T-helper 17 cell (primary cell): ENCODE measurements at places on chromosomes 12 and 14. TPM values are rescaled to one million over a fixed set of nuclear protein-coding genes. Genes with fewer than 3 reads are reported as not detected.

GRCh38 chr12:42277396-42278127 lies 39.5 kb upstream of the YAF2 start:
- no peak for DNase-seq

GRCh38 chr12:65643595-65644386 lies 180.5 kb upstream of the HMGA2 start:
- no peak for DNase-seq

GRCh38 chr14:35576856-35577255 lies 42.9 kb downstream of the INSM2 start:
- DNase-seq: no peak

Gene KSR2
- 0.05 TPM for total RNA-seq

Gene SYT1
- not detected for total RNA-seq

Gene ATL1
- total RNA-seq: 5.2 TPM

Gene DEGS2
- 0.30 TPM for total RNA-seq

DNA sequence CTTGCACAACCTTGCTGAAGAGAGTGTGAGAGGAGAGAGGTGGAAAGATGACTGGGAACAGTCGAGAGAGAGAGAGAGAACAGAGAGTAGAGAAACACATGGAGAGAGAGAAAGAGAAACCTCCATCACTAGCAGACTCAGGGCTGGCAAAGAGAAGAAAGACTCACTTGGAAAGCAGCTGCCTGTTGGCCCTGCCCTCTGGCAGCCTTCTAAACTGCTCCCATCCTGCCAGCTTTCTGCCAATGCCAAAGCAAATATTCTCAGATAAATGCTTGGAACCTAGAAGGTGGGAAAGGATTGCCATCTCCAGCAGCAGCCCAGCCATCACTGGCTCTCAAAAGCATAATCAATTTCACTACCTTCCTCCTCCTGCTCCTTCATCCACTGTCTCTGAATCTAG lies 107.9 kb upstream of the WSCD2 start:
- DNase-seq: no peak
